ENCODE measurements at places on chromosomes 2 and 18.

DNA sequence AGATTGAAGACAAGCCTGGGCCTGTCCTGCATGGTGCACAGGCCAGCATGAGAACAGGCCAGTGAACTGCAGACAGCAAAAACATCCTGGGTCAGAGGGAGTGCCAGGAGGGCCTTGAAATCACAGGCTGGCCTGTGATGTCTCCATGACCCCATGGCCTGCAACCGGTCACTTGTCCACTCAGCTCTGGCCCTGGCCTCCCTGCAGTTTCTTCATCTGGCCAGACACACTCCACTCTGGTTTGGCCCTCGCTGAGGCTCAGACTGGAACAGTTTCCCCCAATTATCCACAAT lies 12.6 kb downstream of the CYRIA start:
- no peak for DNase-seq

- DNase-seq, result no peak
Measured at GRCh38 chr2:31107591-31108300, 30.5 kb downstream of the GALNT14 start.

GRCh38 chr2:209808521-209808920 lies 36.9 kb downstream of the UNC80 start:
- no peak for DNase-seq

DNA sequence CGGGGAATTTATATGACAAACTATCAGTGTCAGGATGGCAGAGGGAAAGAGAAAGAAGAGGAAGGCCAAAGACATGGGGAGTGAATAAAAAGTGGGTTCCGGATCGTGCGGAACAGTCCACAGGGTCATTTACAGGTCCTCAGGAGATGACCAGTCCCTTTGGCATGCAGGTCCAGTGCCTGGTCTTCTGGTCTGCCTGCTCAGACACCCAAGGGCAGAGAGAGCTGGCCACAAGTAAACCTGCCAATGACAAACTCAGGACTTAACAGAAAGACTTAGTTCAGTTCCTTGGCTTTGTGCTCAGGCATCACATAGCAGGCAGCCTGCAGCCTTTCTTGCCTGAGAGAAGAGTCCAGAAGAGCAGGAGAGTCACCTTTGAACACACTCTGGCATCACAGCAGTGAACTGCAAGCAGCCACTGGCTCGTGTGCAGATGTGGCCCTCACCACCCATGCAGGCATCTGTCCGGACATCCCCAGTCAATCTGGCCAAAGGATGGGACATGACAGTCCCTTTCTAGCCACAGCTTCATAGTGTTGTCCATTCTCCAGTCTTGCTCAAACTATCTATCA lies 14.0 kb downstream of the TMEM127 start:
- no peak for DNase-seq

DNA sequence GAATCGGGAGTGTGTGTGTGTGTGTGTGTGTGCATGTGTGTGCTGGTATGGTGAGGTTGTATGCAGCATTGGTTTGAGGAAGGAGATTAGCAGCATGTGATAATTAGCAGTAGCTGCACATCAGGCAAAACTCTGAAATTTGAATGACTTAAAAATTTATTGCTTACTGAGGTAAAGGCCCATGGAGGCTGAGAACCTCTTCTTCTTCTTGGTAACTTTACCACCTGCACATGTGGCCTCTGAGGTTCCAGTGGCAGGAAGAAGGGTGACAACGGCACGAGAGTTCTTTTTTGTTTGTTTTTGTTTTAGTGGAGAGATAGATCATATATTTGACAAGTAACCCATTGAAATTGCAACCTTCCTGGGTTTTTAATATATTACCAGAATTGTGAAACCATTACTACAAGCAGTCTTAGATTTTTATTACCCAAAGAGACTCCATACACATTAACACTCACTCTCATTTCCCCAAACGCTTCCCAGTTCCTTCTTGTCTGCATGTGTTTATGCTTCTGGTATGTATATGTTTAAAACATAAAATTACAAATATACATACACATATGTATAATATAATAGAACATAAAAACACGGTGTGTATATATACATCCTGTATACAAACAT lies 292.1 kb downstream of the PTGR3 start:
- no peak for DNase-seq

GRCh38 chr2:127462461-127462860 lies 44.2 kb downstream of the PROC start:
- DNase-seq, result no peak

- DNase-seq, result no peak
Measured at GRCh38 chr2:56613254-56613653, 429.5 kb downstream of the CCDC85A start.

DNA sequence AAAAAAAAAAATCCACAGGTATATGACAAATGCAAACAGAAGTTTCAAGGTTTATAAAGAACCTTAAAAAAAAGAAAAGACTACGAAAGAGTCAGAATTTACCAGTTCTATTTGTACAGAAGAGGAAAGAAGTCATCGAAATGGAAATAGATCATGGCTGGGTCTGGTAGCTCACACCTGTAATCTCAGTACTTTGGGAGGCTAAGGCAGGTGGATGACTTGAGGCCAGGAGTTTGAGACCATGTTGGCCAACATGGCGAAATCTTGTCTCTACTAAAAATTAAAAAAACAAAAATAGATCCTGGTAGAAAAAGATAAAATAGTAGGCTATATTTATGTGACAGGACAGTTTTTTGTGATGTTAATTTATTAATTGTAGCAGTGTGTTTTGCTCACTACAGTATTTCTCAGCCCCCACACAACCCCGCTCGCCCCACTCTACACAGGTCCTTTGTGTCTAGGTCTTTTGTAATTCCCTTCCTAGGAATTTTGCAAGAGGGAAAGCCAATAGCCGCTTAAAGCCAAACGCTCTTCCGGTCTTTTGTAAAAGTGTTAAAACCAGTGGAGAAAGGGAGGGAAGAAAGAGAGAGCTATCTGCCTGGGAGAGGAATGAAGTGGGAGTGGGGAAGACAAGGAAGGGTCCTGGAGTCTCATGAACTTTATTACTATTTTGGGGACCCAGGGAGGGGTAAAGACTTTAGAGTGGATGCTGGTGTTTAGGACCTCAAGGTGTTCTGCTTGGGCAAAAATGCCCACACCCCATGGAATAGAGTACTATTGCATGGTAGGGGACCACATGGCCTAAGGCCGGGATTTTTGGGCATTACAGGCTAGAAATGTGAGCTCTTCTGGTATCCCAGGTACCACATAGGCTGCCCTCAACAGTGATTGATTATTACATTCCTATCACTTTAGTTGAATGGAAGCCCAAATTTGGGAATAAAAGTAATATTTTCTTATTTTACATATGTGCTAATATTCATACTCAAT lies 59.4 kb upstream of the XPO1 start:
- DNase-seq, result no peak

GRCh38 chr2:182810087-182810486 lies 56.4 kb downstream of the FRZB start:
- no peak for DNase-seq

DNA sequence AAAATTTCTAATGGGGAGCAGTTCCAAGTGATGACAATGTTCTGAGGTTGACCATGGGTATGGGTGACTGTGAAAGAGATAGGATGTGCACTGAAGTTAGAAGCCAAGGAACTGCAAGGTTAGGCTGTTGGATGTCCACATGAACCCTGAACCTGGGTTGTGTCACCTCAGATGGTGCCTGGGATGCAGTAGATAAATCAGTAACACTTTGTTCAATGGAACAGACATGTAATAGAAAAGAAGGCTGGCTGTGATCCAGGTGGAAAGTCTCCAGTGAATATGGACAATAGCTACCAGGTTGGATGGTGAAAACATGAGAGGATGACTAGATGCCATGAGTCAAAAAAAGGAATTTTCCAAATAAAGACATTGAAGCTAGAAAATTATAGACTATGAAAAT lies 131.4 kb downstream of the TRABD2A start:
- DNase-seq, result no peak

GRCh38 chr2:203887677-203888076 lies 20.1 kb downstream of the CTLA4 start:
- no peak for DNase-seq

DNA sequence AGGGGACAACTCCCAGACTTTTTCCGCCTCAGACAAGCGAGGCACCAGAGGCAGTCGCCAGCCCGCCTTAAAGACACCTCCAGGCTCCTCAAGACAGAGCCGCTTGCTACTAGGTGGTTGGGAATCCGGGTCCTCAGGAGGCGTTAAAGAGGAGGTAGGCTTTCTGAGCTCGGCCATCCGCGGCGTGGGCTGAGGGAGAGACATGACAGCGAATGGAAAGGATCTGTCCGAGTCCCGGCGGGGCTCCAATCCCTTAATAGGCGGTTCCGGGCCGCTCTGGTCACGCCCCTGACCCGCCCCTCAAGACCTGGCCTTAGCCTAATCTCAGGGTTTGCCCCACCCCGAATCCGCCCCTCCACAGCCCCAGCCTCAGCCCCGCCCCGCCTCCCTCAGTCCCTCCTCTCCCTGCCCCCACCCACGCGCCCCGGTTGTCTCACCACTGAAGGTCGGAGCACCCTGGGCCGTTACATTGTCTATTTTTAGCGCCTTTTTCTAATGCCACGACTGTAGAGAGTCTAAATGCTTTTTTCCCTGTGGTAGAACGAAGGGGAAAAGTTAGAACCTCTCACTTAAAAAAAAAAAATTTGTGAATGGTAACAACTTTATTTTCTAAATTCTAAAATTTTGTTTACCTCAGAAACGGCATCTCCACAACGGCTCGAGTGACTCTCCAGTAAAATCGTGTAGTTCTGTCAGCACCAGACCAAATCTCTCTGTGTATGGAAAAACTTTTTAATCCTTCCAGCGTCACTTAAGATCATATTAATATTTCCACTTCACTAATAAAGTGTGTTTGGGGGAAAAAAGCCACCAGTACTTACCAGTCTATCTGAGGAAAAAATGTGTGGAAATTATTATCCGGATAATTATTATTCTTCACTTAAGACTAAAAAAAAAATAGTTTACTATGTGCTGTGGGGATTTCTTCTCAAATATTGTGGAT lies at the start of gene RAD51AP2:
Gene RAD51AP2 (minus strand): TSS at position 229 of the 943 bp plus-strand sequence. CDS start 25 bp downstream, at position 204.
- no peak for DNase-seq

DNA sequence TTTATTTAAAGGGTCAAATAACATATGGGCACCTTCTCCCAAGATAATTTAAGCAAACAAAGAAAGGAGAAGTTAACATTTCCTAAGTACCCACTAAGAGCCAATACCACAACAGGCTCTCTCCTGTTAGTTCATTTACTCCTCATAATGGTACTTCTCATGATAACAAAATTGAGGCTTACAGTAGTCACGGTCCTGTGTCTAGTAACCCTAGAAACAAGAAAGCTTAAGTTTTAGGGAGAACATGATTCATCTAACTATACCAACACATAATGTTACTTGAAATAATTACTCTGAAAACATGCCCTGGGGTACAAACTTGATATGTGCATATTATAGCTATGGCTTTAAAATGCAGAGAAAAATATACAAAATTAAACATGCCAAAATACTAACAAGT lies 19.8 kb downstream of the IWS1 start:
- no peak for DNase-seq

DNA sequence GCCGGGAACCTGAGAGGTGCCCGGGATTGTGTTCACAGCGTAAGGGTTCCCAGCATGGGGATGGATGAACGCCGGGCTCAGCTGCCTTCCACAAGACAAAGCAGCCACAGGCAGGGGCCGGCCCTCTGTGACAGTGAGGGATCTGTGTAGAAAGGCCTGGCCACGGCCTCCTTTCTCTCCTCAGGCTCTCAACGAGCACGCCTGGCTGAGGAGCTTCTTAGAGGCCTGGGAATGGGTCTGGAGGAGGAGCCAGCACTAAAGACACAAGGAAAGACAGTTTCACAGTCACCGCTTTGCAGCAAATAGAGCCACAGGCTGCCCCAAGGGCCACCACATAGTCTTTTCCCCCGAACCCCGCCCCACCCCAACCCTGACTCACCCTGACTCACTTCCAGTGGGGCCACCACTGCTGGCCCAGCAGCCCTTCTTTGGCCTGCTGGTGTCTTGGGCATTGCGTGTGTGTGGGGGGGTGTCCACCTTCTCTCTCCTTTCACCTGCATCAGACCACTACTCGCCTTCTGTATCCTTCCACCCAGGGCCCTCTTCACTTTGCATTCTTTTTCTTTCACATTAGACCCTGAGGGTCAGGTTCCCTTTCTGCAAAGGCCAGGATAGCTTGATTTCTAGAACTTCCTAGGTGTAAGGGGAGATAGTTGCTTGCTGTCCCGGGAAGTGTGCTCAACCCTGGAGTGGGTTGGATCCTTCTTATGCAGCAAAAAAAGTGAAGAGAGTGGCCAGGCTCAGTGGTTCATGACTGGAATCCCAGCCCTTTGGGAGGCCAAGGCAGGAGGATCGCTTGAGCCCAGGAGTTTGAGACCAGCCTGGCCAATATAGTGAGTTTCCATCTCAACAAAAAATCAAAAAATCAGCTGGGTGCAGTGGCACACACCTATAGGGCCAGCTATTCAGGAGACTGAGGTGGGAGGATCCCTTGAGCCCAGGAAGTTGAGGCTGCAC lies 19.3 kb upstream of the HPCAL1 start:
- peak; percentile 69 for DNase-seq

DNA sequence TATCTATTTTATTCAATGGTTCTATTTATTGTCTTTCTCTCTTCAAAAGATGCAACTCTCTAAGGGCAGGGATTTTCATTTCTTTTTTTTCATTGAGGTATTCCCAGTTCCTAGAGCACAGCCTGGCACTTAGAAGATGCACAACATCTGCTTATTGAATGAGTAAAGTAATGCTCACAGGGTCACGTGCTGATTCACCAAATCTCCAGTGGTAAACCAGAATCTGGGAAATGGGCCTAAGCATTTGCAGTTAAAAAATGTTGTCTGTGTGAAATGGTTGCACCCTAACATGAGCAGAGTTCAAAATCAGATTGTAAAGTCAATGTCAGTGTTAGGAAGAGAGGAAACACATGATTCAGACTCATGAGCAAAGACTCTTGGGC lies 15.8 kb downstream of the SLC8A1 start:
- DNase-seq, result no peak

GRCh38 chr2:217972490-217972889 lies 30.3 kb downstream of the TNS1 start:
- no peak for DNase-seq

DNA sequence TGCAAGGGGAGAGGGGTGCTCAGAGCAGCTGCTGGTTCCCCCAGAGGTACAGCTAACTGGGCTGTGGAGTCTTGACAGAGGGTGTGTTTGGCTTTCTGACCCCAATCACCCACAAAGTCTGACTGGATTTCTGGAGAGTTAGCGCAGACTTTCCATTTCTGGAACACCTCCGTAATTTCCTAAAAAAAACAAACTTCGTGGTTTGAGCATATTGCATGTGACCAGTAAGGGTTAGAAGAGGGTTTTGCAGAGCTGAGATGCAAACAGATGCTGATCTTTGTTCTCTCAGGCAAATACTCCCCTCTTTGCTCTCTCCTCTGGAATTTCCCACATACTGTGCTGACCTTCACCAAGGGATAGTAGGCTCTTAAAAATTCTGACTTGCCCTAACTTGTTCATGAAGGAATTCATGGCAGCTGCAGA lies 44.5 kb upstream of the TMEM247 start:
- DNase-seq, result no peak

All from CD4-positive, alpha-beta T cell treated with Interleukin-4 for 1 hour (primary cell).